ENCODE measurements at places on chromosomes 4 and X.

DNA sequence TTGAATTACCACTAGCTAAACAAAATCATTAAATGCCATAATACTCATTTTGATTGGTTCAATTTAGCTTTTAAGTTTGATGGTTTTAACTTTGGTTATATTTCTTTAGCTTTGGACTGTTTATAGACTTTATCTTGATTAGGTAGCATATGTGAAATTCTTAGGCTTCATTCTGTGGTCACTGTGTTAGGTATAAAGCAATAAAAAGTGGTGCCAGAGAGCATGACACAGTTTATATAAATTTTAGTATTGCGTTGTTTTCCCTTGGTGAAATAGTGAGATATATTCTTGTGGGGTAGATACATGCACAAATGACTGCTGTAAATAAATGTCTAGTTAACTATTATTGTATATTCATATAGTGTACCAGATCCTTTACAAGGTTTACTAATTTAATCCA, 474.2 kb upstream of the GRID2 start:
- DNase-seq = no peak

DNA sequence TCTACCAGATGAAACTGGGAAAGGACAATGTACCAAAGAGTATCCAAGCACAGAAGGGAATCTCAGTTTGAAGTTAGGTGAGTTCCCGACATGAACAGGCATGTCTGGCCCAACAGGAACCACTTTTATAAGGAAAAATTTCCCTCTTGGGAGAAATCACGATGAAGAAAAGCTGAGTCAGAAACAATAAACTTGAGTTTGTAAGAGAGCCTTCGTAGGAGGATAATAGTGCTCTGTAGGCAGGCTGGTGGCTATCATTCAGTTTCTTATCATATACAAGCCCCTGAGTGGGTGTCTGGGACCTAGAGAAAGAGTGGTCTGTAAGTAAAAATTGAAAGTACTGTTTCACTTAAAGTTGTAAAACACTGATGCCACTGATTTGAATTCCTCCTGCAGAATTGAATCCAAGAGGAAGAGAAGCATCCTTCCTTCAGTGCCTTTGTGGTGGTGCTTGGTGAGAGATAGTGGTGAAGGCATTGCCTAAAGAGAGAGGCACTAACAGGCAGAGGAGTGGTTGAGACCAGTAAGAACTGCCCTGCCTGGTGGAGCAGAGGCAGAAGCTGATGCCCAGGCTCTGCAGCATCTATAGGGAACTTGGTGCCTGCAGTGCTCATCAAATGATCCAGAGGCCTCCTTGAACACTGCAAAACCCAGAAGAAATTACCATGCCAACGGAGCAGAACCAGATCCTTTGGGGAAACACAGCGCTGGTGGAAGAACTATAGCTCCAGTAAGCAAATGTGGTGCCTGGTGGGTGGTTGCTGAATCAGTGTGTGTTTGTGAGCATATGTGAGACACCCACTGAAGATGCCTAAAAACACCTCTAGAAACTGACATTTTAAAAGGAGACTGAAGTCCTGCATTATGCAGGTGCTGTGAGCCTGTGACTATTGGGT, 31.7 kb upstream of the METAP1 start:
- DNase-seq = no peak

DNA sequence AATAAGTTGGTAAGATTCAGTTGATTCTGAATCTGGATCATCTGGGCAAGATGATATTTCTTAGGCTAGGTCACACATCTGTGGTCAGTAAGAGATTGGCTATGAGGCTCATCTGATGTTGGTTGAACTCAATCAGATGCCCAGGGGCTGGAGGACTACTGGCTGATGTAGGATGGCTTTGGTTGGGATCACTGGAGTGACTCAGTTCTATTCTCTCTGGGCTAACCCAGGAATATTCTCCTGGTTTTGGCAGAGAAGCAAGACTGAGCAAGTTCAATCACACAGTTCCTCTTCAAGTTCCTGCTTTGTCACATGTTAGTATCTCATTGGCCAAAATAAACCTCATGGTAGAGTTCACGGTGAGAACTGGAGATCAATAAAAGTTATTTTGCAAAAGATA, 902.3 kb upstream of the SLIT2 start:
- DNase-seq = no peak

DNA sequence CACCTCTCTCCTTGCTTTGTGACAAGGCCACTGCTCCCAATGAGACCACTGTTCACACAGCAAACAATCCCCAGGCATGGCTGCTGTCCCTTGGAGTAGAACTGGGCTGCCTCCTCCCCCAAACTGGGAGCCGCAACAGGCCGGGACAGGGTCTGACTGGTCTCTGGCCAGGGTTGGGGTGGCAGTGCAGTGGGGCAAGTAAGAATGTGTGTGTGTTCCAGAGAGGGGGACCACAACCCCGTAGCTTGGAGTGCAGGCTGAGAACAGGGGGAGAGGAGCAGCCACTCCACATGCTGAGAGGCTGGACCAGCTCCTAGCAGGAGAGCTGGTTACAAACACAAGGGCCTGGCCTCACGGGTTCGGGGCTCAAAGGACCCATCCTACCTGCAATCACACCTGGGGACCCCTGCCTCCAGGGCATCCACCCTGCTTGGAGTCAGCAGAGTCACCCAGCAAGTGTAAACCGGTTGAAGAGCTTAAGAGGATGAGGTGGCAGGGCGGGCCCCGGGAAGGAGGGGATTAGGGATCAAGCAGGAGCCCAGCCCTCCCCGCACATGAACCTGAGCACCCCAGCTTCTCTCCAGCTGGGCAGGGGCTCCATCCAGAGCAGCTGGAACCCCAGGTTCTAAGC, 3.8 kb upstream of the ZNF185 start:
- no peak for DNase-seq

GRCh38 chr4:1501754-1502500, 95.7 kb upstream of the NKX1-1 start:
- no peak for DNase-seq

GRCh38 chr4:154471526-154472331, 19.9 kb downstream of the DCHS2 start:
- DNase-seq = no peak

Measured in GM06990 (cell line).